ENCODE measurements at places on chromosomes 1 and 21. TPM values are rescaled to one million over a fixed set of nuclear protein-coding genes. Genes with fewer than 3 reads are reported as not detected.

Gene CELA3B
- total RNA-seq: not detected

Gene KRTAP10-9
- total RNA-seq: not detected

Gene RAD54L
- 2.6 TPM for total RNA-seq

Gene POU2F1
- 6.9 TPM for total RNA-seq

Gene PCAT6
- not detected for total RNA-seq

Gene CFHR1
- not detected for total RNA-seq

Gene TGFB2
- total RNA-seq: 28.0 TPM

Gene KLHL17
- total RNA-seq: 6.0 TPM
